Stimulated activated CD8-positive, alpha-beta memory T cell treated with anti-CD3 and anti-CD28 coated beads, Interleukin-2, amount 100 ng/mL, for 1 hour (primary cell): ENCODE measurements at places on chromosomes 4 and X.

GRCh38 chr4:165450871-165451270, 72.1 kb downstream of the CPE start:
- no peak for DNase-seq

GRCh38 chr4:112517911-112518310, 1.9 kb upstream of the NEUROG2 start:
- DNase-seq = no peak

- no peak for DNase-seq
These were observed 572.5 kb downstream of the MAGEB5 start for GRCh38 chrX:26788402-26788998.

- no peak for DNase-seq
These were observed 77.8 kb upstream of the MXD4 start for GRCh38 chr4:2339458-2340271.

GRCh38 chr4:98987720-98988119, 7.8 kb upstream of the METAP1 start:
- DNase-seq = no peak
